ENCODE measurements at places on chromosomes 2 and 18. TPM values are rescaled to one million over a fixed set of nuclear protein-coding genes. Genes with fewer than 3 reads are reported as not detected.

GRCh38 chr2:200416878-200417277 is 93.0 kb downstream of the KCTD18 start:
- H3K36me3 ChIP-seq: peaks cover 83% of the 10 kb centered on the region
- DNase-seq: no peak
- H3K4me3 ChIP-seq: no peak overlapping the region
- no peak overlapping the region for H3K27ac ChIP-seq
- no peaks in the 10 kb centered on the region for H3K27me3 ChIP-seq
- H3K4me1 ChIP-seq: peaks cover 5% of the 10 kb centered on the region

REG3A gene
- total RNA-seq: not detected

RAB11FIP5 gene
- 20.2 TPM for total RNA-seq

- H3K4me3 ChIP-seq: no peak overlapping the region
- peaks cover 4% of the 10 kb centered on the region for H3K36me3 ChIP-seq
- H3K27me3 ChIP-seq: no peaks in the 10 kb centered on the region
- peak; percentile 9 for DNase-seq
- peaks cover 13% of the 10 kb centered on the region for H3K4me1 ChIP-seq
Observed at GRCh38 chr2:30968660-30969397, 161.6 kb upstream of the CAPN13 start.

GRCh38 chr18:54742120-54742519 is 86.2 kb upstream of the RAB27B start:
- H3K36me3 ChIP-seq: no peaks in the 10 kb centered on the region
- no peaks in the 10 kb centered on the region for H3K27me3 ChIP-seq
- H3K27ac ChIP-seq: no peak overlapping the region
- H3K4me1 ChIP-seq: peaks cover 68% of the 10 kb centered on the region

DNA sequence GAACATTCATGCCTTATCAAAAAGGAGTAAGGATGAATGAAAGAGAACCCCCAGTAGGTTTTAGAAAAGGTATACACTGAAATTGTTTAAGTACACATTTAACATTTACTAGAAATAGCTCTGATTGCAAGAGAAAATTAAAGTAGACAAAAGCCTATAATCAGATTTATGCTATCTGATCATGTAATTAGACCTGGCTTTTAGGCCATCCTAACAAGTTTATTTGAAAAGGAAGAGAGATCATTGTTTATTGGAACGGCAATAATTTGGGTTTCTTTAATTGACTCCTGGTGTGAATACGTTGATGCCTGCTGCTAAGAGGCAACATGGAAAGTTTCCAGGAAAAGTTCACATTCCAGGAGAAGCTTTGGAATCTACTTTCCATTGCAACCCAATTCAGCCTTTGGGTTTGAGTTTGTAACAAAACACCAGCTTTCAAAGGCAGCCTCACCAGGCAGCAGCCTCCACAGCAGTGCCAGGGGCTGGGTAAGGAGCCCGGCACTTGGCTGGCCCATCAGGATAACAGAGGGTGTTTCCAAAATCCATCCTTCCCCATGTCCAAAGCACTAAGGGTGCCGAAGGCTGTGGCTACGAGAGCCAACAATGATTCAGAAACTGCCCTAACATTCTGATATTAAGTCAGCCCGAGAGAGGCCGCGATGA is 18.0 kb downstream of the FZD7 start:
- H3K36me3 ChIP-seq: no peaks in the 10 kb centered on the region
- DNase-seq: no peak
- H3K4me3 ChIP-seq: no peak overlapping the region
- no peak overlapping the region for H3K27ac ChIP-seq
- peaks cover 6% of the 10 kb centered on the region for H3K4me1 ChIP-seq
- H3K27me3 ChIP-seq: peaks cover 35% of the 10 kb centered on the region

NAB1 gene
- 52.1 TPM for total RNA-seq

- H3K27ac ChIP-seq: no peak overlapping the region
- H3K36me3 ChIP-seq: no peaks in the 10 kb centered on the region
- no peaks in the 10 kb centered on the region for H3K27me3 ChIP-seq
- H3K4me3 ChIP-seq: no peak overlapping the region
- no peak for DNase-seq
- no peaks in the 10 kb centered on the region for H3K4me1 ChIP-seq
Observed at GRCh38 chr18:23163786-23164533, 28.7 kb downstream of the CABLES1 start.

GALR1 gene
- not detected for total RNA-seq

DNA sequence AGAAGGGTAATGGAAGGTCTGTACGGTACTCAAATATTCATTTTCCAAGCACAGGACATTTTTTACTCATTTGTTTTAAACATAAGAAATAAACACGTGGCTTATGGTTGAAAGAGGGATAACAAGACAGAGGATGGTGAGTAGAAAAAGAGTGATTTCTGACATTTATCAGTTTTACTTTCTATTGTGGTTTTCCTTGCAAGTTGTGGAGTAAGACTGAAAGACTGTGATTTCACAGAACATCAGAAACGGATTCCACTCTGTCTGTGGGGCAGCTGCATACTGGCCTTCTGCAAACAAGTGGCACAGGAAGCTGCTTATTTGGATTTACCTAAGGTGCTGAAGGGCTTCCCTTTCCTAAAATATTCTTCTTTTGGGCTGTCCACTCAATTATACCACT is 122.2 kb upstream of the ITGB6 start:
- H3K4me1 ChIP-seq: peaks cover 53% of the 10 kb centered on the region
- no peak overlapping the region for H3K27ac ChIP-seq
- H3K4me3 ChIP-seq: no peak overlapping the region
- DNase-seq: no peak
- H3K27me3 ChIP-seq: no peaks in the 10 kb centered on the region
- H3K36me3 ChIP-seq: no peaks in the 10 kb centered on the region

CHST10 gene
- total RNA-seq: 15.5 TPM

GRCh38 chr2:44215827-44216226 is 47.2 kb downstream of the PPM1B start:
- DNase-seq: no peak
- no peaks in the 10 kb centered on the region for H3K27me3 ChIP-seq
- peaks cover 27% of the 10 kb centered on the region for H3K36me3 ChIP-seq

CYTIP gene
- total RNA-seq: not detected
